ENCODE measurements at places on chromosomes 3 and 15. TPM values are rescaled to one million over a fixed set of nuclear protein-coding genes. Genes with fewer than 3 reads are reported as not detected.

- no peak for DNase-seq
- no peak overlapping the region for H3K27ac ChIP-seq
- no peak overlapping the region for H3K4me3 ChIP-seq
- no peaks in the 10 kb centered on the region for H3K36me3 ChIP-seq
- H3K4me1 ChIP-seq = no peaks in the 10 kb centered on the region
Measured at GRCh38 chr3:112847692-112848091, 1.0 kb upstream of the CD200R1L start.

GRCh38 chr15:68767833-68768232, 52.9 kb downstream of the ANP32A start:
- no peak overlapping the region for H3K4me3 ChIP-seq
- H3K4me1 ChIP-seq = no peaks in the 10 kb centered on the region
- H3K27me3 ChIP-seq = no peaks in the 10 kb centered on the region
- DNase-seq = no peak
- H3K36me3 ChIP-seq = no peaks in the 10 kb centered on the region
- no peak overlapping the region for H3K27ac ChIP-seq

DNA sequence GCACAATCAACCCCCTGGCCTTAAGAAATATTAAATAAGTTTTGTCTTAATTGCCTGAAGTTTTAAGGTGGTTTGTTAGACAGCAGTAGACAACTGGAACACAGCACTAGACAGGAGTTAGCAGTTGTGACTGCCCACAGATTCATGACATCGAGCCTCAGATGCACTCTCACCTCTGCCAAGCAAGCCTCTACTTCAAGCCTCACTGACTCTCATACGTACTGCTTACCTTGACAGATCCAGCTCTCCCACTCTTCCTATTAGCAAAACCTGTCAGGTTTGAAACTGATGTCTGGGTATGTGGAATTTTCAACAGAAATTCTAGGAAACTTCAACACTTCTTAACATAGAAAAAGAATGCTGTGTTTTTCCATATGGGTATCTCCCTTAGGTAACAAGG, 382.9 kb upstream of the DPH6 start:
- no peak overlapping the region for H3K27ac ChIP-seq
- H3K36me3 ChIP-seq = no peaks in the 10 kb centered on the region
- no peaks in the 10 kb centered on the region for H3K4me1 ChIP-seq
- no peaks in the 10 kb centered on the region for H3K27me3 ChIP-seq

- no peaks in the 10 kb centered on the region for H3K36me3 ChIP-seq
- H3K4me1 ChIP-seq = no peaks in the 10 kb centered on the region
- H3K4me3 ChIP-seq = no peak overlapping the region
- H3K27ac ChIP-seq = no peak overlapping the region
- H3K27me3 ChIP-seq = no peaks in the 10 kb centered on the region
Measured at GRCh38 chr3:186530415-186530814, 13.8 kb downstream of the CRYGS start.

GRCh38 chr3:52481819-52482521, 13.2 kb upstream of the STAB1 start:
- H3K27ac ChIP-seq = no peak overlapping the region
- DNase-seq = no peak
- H3K36me3 ChIP-seq = peaks cover 27% of the 10 kb centered on the region
- H3K4me1 ChIP-seq = peaks cover 13% of the 10 kb centered on the region
- no peaks in the 10 kb centered on the region for H3K27me3 ChIP-seq

Gene PPP1R14D
- total RNA-seq = 4.9 TPM

Gene TMEM207
- total RNA-seq = not detected

Gene CYP1A2
- total RNA-seq = not detected

Gene SERINC4
- 0.16 TPM for total RNA-seq

Gene CHAC1
- 0.32 TPM for total RNA-seq

Measured in breast epithelium (tissue), 4 donors.